ENCODE measurements at places on chromosomes 16 and 17.

DNA sequence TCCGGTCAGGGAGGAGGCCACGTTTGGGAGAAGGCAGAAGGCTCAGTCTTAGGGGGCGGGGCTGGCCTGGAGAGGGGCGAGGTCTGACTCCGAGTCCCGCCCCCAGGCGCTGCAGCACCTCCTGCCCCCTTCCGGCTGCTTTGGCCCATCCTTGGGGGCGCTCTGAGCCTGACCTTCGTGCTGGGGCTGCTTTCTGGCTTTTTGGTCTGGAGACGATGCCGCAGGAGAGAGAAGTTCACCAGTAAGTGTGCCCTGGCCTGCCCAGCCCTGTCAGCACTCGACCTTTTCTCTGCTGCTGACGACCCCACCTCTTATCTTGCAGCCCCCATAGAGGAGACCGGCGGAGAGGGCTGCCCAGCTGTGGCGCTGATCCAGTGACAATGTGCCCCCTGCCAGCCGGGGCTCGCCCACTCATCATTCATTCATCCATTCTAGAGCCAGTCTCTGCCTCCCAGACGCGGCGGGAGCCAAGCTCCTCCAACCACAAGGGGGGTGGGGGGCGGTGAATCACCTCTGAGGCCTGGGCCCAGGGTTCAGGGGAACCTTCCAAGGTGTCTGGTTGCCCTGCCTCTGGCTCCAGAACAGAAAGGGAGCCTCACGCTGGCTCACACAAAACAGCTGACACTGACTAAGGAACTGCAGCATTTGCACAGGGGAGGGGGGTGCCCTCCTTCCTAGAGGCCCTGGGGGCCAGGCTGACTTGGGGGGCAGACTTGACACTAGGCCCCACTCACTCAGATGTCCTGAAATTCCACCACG, 1.5 kb downstream of the TNFRSF12A start:
- no peak for DNase-seq

DNA sequence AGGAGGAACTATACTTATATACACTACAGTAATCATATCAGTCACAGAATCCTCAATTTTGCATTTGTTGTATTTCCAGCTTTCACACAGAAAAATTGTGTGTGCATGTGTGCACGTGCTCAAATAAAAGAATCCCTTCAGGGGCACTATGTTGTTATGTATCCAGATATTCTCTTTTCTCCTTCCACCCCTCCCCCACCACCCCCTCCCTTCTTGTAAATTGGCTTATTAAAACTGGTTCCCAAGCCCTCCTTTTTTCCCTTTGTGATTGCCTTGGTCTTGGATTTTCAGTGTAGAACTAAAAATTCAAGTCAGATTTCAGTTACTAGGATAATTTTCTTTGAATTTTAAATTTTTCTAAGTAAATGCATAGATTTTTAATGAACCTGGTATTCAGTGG, 86.3 kb downstream of the WNT3 start:
- DNase-seq = no peak

GRCh38 chr16:21593530-21594289, 5.7 kb upstream of the METTL9 start:
- no peak for DNase-seq

DNA sequence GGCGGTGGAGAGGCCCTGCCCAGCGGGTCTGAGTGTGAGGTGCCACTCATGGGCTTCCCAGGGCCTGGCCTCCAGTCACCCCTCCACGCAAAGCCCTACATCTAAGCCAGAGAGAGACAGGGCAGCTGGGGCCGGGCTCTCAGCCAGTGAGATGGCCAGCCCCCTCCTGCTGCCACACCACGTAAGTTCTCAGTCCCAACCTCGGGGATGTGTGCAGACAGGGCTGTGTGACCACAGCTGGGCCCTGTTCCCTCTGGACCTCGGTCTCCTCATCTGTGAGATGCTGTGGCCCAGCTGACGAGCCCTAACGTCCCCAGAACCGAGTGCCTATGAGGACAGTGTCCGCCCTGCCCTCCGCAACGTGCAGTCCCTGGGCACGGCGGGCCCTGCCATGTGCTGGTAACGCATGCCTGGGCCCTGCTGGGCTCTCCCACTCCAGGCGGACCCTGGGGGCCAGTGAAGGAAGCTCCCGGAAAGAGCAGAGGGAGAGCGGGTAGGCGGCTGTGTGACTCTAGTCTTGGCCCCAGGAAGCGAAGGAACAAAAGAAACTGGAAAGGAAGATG, 11.2 kb downstream of the VASN start:
- DNase-seq = no peak

- no peak for DNase-seq
These were observed 14.9 kb upstream of the HS3ST4 start for GRCh38 chr16:25676820-25677219.

GRCh38 chr16:12240036-12240435, 263.5 kb downstream of the SNX29 start:
- DNase-seq = no peak

- DNase-seq = no peak
These were observed 299.3 kb upstream of the N4BP1 start for GRCh38 chr16:48909231-48909630.

GRCh38 chr17:31663576-31663975, 195.5 kb downstream of the COPRS start:
- DNase-seq = no peak

- no peak for DNase-seq
These were observed 52.5 kb downstream of the ARHGAP27 start for GRCh38 chr17:45380046-45380765.

DNA sequence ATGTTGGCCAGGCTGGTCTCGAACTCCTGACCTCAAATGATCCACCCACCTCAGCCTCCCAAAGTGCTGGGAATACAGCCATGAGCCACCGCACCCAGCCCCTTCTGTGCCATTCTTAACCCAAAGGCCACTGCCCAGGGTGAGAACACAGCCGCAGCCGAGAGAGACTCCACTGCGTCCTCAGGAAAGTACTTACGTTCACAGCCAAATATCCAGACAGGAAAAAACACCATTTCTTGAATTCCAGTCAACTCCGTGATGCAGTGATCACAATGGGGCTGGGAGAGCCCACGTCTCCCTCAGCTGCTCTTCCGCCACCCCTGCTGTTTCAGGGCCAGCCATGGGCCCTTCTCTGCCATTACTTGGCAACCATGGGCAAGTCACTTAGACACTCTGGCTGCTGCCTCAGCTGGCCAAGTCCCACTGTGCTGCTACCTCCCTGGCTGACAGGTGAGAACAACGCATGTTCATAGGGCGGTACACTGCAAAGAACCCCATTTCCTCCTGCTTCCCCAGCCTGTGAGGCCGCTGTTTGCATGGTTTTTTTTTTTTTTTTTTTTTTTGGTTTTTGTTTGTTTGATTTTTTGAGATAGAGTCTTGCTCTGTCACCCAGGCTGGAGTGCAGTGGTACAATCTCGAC, 4.3 kb downstream of the CDIP1 start:
- DNase-seq = no peak

GRCh38 chr16:27860091-27860490, 203.4 kb downstream of the GSG1L start:
- DNase-seq = no peak

DNA sequence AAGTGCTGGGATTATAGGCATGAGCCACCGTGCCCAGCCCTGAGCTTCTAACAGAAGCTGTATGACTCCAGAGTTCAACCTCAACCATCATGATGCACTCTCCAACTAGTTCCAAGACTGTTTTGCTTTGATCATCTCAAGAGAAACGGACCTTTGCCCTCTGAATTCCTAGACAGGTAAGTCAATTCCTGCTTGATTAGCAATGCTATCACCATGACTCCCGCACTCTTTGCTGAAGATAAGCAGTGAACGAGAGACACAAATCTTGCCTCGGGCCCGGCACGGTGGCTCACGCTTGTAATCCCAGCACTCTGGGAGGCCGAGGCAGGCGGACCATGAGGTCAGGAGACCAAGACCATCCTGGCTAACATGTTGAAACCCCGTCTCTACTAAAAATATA, 22.2 kb downstream of the ANKFY1 start:
- DNase-seq = no peak

DNA sequence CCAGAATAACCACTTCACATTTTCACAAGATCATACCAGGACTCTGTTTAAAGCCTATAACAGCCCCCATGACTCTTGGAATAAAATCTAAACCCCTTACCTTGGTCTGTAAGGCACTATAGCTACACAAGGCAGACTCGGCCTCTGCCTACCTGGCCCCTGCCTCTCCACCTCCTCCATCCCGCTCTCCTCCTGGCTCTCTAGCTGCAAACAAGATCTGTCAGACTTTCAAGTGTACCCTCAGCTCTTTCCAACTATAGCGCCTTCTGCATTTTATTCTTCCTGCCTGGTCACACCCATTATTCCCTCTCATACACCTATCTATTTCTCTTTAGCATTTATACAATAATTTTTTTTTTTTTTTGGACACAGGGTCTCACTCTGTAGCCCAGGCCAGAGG, 8.2 kb downstream of the USP31 start:
- no peak for DNase-seq

GRCh38 chr17:78541488-78542206, 35.5 kb downstream of the DNAH17 start:
- no peak for DNase-seq

DNA sequence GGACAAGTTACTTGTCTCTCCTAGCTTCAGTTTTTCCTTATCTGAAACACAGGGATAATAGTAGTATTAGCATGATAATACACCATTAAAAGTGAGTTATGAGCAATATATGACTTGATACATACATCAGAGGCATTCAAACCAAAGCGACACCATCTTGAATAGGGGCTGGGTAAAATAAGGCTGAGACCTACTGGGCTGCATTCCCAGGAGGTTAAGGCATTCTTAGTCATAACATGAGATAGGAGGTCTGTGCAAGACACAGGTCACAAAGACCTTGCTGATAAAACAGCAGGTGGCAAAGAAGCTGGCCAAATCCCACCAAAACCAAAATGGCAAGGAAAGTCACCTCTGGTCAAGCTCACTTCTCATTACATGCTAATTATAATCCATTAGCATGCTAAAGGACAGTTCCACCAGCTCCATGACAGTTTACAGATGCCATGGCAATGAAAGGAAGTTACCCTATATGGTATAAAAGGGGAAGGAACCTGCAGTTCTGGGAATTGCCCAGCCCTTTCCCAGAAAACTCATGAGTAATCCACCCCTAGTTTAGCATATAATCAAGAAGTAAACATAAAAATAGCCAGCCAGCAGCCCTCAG, 37.2 kb upstream of the HS3ST3A1 start:
- no peak for DNase-seq

- no peak for DNase-seq
These were observed 5.1 kb downstream of the HS3ST3B1 start for GRCh38 chr17:14305785-14306496.

DNA sequence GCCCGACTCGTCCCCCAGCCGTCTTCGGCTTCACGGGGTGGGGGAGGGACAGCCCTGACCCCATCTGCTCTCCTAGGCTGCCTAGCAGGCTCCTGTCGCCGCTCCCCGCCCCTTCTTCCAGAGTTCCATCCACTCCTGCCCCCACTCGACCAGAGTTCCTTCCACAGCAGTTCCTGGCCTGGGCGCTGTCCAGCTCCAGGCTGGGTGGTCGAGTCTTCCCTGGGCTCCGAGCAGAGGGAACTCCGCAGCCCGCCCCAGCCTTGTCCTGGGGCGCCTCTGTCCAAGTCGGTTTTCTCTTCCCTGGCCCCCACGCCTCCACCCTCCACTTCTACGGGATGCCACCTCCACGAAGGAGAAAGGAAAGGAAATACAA, 1.4 kb downstream of the PYY start:
- DNase-seq = no peak

- DNase-seq = no peak
These were observed 202.8 kb upstream of the FOXF1 start for GRCh38 chr16:86307514-86307903.

GRCh38 chr16:60107437-60107836, 1373.3 kb upstream of the GOT2 start:
- no peak for DNase-seq

DNA sequence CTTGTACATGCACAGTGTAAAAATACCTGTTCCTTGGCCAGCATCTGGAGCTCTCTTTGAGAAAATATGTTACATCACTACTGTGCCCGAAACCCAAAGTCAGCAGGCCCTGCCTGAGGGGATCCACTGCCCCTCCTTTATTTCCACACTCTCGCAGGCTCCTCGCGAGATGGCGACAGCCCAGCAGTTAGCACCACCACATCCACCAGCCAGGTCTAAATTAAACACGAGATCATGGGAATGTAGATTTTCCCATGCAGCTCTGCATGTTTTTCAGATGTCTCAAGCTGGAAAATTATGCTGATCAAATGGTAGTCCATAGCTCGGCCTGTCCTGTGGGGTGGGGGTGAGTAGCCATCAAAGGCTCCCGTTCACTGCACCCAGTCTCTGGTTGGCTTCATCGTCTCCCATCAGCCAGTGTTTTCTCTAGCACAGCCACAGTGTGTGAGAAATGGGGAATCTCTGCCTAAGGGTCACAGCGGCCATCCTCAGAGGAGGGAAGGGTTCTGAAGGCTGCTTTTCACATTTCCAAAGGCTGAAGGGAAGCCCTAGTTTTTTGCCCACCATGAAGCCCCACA, 34.7 kb downstream of the EPN2 start:
- DNase-seq = no peak

DNA sequence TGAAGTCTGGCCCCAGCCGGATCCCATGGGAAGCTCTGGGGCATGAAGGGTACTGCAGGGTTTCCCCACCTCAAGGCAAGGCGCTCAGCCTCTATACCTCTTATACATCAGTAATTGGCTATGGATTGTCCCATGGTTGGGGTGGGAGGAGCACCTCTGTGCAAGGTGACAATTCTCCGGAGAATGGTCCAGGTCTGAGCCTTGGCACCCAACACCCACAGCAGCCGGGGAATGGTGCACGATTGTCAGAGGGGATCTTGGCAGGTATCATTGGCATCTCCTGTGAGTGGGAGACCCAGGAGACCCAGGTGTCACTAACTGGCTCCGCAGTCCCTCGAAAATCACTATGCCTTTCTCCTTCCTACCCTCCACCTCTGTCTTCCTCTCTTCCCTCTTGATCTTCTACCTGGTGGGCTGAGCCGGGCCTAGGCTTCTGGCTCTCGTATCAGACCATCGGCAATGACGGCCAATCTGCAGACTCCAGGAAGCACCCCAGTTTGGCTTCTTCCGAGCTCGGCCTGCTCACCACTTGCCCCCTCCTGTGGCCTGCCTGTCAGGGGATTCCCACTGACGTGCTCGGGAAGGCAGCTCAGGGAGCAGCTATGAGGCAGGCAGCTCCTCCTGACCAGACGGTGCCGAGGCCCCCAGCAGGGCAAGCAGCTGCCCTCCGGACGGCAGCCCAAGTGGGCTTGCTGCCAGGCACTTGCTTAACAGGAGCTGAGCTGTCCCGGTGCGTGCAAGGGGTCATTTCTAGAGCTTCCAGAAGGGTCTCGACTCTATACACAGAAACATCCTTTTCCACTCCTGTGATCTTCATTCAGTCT, 10.0 kb upstream of the CALB2 start:
- no peak for DNase-seq

- no peak for DNase-seq
These were observed 15.0 kb downstream of the CACNG1 start for GRCh38 chr17:67059372-67059771.

Measured in NCI-H1048 (cell line).